ENCODE measurements at places on chromosomes 11 and 22.

- no peak for DNase-seq
These were observed 102.3 kb upstream of the ASPHD2 start for GRCh38 chr22:26326803-26327202.

- no peak for DNase-seq
These were observed 772 bp downstream of the SLC25A45 start for GRCh38 chr11:65381716-65382032.

- DNase-seq: no peak
These were observed 379.9 kb downstream of the TTC28 start for GRCh38 chr22:28299753-28300152.

GRCh38 chr11:61918938-61919704 lies 1.8 kb upstream of the RAB3IL1 start:
- no peak for DNase-seq

GRCh38 chr11:15288863-15289262 lies 174.1 kb downstream of the INSC start:
- DNase-seq: no peak

DNA sequence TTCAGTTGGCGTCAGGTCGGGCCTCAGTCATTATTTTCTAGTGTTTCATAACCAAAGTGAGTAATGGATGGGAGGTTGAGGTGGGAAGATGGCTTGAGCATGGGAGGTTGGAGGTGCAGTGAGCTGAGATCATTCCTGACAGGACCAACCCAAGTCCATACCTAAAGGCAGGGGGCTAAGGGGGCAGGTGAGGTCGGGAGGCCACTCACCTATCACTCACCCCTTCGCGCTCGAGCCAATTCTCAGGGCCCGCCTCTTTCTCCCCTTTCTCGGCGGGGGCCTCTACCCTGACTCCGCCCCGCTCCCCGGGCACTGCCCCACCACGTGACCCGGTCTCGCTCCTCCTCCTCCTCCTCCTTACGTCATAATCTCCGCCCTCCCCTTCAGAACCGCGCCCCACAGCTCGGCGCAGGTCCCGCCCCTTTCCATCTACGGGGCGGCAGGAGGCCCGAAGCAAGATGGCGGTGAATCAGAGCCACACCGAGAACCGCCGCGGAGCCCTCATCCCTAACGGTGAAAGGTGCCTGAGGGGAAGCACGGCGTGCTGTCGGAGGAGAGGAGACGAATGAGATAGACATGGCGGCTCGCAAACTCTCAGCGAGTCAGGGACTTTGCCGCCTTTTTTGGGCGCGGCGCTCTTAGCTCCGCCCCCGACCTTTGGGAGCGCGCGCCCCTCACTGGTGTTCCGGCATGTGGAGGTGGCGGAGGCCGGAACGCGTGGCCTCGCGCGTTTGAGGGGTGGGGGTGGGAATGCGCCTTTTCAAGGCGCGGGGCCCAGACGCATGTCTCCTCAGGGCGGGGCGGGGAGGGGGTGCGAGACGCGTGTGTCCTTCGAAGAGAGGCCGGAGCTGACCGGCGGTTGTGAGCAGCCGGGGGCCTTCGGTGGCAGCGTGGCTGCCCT lies at the start of gene WBP2NL:
Gene WBP2NL, plus strand, starts transcription at position 428 of the 901 bp plus-strand sequence. Its CDS starts 31 bp downstream, at position 459.
- DNase-seq: peak; percentile 36

DNA sequence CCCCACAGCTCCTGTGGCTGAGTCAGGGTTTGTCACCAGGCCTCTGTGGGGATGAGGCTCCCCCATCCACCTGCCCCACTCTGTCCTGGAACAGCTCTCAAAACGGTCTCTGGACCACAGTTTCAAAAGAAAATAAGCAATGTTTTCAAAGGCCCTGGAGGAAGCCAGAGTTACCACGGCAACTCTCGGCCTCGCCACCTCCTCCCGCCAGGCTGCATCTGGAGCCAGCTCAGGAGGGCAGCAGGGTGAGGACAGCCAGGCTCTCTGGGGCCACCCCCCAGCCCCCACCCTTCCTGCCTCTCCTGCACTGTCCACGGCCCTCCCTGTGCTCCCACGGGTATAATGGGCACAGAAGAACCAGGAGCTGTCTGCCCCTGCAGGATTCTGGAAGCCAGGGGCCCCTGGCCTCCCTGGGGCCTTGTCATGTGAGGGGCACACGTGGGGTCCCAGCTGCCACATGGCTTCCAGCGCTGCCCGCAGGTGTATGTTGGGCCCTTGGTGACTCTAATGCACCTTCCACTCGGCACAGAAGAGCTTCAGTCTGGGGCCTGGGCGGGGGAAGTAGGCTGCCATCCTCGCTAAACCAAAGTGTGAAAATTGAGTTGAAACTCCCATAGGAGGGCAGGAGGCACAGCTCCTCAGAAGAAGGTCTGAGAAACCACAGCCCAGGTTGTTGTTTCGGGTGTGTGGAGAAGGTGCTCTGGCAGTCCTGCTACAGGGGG lies 10.3 kb downstream of the CD81 start:
- DNase-seq: no peak

GRCh38 chr11:44596525-44597276 lies 31.2 kb downstream of the CD82 start:
- no peak for DNase-seq

DNA sequence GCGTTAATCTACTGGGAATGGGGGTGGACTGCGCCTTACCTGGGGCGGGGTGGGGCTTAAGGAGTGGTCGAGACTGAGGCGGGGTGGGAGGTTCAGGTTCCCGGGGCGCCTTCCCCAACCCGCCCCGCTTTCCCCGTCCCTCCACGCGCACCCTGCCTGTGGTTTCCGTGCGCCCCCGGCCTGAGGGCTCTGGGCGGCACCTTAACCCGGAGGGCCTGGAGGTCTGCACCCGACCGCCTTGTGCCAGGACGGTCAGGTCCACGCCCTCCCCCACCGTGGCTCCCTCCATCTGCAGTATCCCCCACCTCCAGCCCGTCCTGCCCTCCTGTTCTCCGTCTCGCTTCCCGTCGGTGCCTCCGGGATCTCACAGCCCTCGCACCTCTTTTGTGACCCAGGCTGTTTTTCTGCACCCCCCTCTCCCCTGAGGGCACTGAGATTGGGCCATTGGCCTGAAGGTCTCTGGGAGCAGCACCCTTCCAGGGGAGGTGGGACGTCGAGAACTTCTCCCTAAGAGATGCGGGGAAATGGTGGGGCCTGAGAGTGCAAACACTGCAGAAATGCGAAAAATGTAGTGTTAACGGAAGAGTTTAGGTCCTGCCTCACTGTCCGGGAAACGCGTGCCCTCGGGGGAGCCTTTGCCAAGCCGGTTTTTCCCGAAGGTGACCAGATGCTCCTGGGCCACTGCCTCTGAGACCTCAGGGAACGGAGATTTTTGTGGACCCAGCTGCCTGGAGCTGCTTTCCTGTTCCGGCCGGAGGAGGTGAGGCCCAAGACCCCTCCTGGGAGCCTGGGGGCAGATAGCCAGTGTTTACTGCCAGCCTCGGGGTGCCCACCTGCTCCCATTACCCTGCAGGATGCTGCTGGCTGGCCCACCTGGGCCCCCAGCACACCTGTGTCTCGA lies 1.2 kb upstream of the ASCL2 start:
- no peak for DNase-seq
